ENCODE measurements at places on chromosomes 6 and 20.

DNA sequence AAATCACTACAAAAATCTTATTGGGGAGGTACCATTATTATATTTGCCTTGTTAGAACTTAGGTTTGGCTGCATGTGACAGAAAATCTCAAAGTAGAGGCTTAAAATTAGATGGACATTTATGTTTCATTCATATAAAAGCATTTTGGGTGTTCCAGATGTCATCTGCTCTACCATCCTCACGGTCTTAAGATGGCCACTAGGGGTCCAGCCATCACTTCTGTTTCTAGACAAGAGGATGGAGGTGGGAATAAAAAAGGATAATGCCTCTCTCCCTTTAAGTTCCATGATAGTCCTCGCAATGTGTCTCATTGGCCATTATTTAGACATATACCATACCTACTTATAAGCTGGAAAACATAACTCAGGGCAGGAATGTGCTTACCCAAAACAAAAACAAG, 929.5 kb downstream of the KIF16B start:
- DNase-seq: no peak

DNA sequence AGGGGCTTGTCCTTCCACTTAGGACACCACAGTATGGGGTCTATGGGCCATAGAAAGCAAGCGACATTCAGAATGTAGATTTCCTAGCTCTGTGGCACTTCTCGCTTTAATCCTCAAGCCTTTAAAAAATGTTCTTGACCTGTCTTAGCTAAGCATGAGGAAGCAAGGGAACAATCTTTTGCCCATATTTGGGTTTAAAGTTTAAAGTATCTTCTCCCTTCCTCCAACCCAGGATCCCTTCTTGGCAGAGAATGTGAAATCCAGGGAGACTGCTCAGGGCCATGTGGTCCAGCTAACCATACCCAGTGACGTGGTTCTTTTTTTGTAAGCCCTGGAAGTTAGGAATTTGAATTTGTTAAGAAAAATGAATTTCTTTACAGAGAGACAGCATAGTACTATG, 289.9 kb downstream of the BTBD9 start:
- no peak for DNase-seq

GRCh38 chr6:87494761-87495422, 22.1 kb downstream of the SLC35A1 start:
- DNase-seq: no peak

GRCh38 chr6:83615025-83615999, 93.6 kb downstream of the SNAP91 start:
- peak; percentile 44 for DNase-seq

DNA sequence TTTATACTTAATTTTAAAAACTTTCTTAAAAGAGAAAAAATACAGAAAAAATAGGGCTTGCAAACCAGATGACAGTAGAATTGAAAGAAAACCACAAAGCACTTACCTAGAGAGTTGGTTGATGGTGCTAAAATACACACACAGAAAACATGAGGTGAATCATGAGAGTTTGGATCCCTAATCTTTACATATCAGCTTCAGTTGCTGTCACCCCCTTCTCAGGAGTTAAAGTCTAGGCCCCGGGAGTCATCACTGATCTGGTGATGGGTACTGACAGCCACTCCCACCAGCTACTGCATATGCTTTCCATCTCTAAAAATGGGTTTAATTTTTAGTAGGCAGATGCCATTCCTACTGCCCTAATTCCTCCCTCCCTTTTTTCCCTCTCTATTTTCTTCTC, 16.7 kb downstream of the TSBP1 start:
- DNase-seq: no peak

DNA sequence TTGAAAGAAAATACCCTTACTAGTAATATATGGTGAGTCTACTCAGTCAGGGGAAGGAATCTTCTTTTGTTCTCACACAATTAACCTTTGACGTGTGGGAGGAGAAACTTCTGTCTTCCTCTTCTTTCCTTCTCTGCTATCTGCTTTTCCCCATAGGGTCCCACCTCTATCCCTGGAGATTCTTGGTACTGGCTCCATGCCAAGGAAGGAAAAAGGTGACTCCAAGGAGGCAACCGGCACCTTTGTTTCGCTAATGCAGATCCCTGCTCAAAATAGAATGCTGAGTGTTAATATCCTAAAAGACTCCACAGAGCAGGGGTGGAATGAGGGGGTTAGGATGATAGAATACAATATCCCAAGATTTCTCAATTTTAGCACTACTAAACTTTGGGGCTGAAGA, 116.7 kb downstream of the CD164 start:
- DNase-seq: no peak

- DNase-seq: no peak
Measured at GRCh38 chr6:161228921-161229591, 44.8 kb downstream of the AGPAT4 start.

DNA sequence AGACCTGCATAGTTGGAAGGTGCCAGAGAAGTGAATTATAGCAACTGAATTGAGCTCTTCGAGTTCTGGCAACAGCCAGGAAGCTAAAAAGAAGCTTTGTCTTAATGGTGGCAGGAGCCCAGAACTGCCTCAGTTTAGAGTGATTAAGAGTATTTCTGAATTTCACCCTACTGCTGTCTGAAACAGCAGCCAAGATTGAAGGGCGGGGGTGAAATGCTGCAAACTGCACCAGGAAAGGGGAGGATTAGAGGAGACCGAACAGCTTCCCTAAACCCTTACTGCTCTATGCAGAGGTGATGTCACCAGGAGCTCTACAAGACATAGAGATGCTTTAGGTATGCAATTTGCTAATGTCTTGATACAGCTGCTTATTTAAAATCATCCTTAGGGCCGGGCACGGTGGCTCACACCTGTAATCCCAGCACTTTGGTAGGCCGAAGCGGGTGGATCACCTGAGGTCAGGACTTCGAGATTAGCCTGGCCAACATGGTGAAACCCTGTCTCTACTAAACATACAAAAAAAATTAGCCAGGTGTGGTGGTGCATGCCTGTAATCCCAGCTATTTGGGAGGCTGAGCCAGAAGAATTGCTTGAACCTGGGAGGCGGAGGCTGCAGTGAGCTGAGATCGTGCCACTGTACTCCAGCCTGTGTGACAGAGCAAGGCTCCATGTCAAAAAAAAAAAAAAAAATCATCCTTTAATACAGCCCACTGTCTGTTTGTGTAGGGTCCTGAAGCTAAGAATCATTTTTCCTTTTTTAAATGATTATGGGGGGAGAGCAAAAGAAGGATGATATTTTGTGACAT, 91.7 kb upstream of the IYD start:
- no peak for DNase-seq

- no peak for DNase-seq
Measured at GRCh38 chr6:130018744-130019325, 454 bp downstream of the L3MBTL3 start.

- DNase-seq: no peak
Measured at GRCh38 chr6:149467265-149467664, 17.5 kb downstream of the ZC3H12D start.

DNA sequence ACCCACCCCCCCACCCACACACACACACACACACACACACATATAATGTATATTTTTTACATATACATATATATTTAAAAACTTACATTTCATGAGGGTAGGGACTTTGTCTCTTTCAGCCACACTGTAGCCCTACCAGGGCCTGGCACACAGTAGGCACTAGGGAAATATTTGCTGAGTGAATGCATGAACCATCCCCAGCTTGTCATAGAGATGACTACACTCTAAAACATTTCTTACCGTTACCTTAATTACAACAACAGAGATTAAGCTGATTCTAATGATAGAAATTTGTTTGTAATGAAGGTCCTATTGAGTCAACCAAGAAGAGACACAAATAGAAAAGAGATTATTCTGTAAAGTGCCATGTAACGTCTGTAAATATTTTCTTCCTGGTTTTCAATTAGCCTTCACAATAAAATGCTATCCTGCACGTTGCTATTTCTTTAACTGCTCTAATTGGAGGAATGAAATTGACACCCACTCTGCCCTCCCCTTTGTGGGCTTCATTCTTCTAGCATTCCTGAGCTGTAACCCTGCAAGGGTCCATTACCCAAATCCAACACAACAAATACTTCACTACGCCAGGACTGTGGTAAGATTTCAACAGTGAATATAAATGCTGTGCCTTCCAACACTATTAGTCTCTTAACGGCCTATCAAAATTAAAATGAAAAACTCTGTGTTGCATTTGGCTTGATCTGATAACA, 30.8 kb downstream of the SIM1 start:
- DNase-seq: no peak

- no peak for DNase-seq
Measured at GRCh38 chr6:29661071-29661470, 4.2 kb downstream of the MOG start.

DNA sequence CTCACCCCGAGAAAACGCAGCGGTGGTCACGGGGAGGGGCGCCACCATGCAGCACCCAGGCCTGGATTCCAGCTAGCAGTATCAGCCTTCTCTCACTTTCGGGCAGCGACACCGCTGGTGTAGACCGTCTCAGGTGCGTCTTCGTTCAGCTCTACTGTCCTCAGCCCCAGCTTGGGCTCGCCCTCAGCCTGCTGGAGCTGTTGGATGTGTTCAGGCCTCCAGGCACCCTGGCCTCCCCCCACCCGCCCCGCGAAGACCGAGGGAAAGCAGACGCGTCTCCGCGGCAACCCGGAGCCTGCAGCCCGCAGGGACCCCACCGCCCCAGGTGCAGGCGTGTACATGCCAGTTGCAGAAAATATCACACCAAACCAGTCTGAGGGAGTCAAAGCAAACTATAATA, 60.8 kb upstream of the CARMIL1 start:
- peak; percentile 63 for DNase-seq

Data from NCI-H2081 (cell line).